Effector memory CD8-positive, alpha-beta T cell (primary cell): ENCODE measurements at places on chromosomes 4 and X.

DNA sequence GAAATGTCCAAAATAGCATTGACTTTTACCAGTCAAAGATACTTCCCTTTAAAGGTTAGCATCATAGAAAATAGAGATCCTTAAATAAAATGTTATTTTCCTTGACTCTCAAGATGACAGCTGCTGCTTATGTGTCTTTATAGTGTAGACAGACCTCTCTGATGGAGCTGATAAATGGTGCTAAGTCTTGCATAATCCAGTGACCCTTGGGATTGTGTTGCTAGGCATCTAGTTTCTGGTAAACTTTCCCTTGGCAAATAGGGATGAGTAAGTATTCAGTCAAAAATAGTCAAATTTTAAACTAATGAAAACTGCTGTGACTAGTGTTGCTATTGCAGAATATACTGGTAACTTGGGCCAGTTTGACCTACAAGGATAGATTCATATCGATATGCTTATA is 53.6 kb downstream of the MBNL3 start:
- H3K36me3 ChIP-seq, result no peaks in the 10 kb centered on the region
- no peaks in the 10 kb centered on the region for H3K27me3 ChIP-seq
- peaks cover 7% of the 10 kb centered on the region for H3K4me1 ChIP-seq
- no peak for DNase-seq
- no peak overlapping the region for H3K4me3 ChIP-seq

DNA sequence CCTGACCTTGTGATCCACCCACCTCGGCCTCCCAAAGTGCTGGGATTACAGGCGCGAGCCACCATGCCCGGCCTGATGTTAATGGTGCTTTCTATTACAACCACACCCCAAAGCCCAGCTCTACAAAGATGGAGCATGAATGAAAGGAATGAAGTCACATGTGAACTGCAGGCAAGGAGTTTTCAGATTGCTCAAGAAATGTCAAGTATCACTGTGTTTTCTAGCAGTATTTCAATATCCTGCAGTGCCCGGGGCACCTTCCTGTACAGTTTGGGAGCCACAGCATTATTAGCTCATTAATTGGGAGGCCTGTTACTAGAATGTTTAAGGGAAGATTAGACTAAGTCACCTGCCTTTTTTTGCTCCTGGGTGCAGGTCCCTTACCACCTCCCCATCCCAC is 40.1 kb downstream of the PRIMPOL start:
- H3K4me3 ChIP-seq, result no peak overlapping the region
- H3K27me3 ChIP-seq, result no peaks in the 10 kb centered on the region
- H3K27ac ChIP-seq, result no peak overlapping the region
- peaks cover 16% of the 10 kb centered on the region for H3K36me3 ChIP-seq
- no peak for DNase-seq

DNA sequence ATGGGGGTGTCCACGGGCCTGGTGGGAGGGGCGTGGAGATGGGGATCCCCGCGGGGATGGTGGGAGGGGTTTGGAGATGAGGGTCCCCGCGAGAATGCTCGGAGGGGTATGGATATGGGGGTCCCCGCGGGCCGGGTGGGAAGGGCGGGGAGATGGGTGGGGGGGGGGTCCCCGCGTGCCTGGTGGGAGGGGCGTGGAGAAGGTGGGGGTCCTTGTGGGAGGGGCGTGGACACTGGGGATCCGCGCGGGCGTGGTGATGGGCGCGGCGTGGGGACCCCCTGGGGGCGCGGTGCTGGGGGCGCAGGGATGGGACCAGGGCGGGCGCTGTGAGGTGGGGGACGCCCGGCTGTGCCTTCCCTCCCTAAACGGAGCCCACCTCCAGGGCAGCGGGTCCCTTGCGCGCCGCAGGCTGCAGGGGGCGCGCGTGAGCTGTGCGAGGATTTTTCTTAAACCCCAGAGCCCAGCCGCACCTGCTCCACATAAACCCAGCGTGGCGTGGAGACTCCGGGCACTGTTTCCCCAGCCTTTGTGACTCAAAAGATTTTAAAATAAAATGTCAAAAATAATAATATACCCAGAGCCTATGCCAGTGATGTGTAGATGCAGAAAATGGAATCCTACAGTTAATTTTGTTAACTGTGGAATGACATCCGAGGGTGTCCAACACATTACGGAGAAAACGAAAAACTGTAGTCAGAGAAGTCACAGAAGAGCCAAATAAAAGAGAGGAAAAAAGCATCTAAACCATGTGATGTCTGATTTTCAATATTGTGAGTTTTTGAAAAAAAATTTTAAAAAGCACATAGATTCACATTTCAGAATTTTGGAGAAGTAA is 1.5 kb upstream of the ASMTL start:
- peaks cover 36% of the 10 kb centered on the region for H3K36me3 ChIP-seq
- peak overlapping the region; percentile 48 for H3K27ac ChIP-seq
- H3K4me1 ChIP-seq, result peaks cover 25% of the 10 kb centered on the region
- DNase-seq, result peak; percentile 94
- peak overlapping the region; percentile 42 for H3K4me3 ChIP-seq
- H3K27me3 ChIP-seq, result no peaks in the 10 kb centered on the region

- H3K36me3 ChIP-seq, result peaks cover 88% of the 10 kb centered on the region
- no peaks in the 10 kb centered on the region for H3K27me3 ChIP-seq
- H3K4me3 ChIP-seq, result no peak overlapping the region
- no peak for DNase-seq
- peak overlapping the region; percentile 85 for H3K27ac ChIP-seq
Observed at GRCh38 chrX:71545364-71545763, 12.5 kb downstream of the OGT start.

- DNase-seq, result no peak
- H3K4me3 ChIP-seq, result no peak overlapping the region
- H3K27ac ChIP-seq, result no peak overlapping the region
- no peaks in the 10 kb centered on the region for H3K27me3 ChIP-seq
- H3K36me3 ChIP-seq, result no peaks in the 10 kb centered on the region
Observed at GRCh38 chr4:135192751-135193535, 991.4 kb upstream of the PABPC4L start.

DNA sequence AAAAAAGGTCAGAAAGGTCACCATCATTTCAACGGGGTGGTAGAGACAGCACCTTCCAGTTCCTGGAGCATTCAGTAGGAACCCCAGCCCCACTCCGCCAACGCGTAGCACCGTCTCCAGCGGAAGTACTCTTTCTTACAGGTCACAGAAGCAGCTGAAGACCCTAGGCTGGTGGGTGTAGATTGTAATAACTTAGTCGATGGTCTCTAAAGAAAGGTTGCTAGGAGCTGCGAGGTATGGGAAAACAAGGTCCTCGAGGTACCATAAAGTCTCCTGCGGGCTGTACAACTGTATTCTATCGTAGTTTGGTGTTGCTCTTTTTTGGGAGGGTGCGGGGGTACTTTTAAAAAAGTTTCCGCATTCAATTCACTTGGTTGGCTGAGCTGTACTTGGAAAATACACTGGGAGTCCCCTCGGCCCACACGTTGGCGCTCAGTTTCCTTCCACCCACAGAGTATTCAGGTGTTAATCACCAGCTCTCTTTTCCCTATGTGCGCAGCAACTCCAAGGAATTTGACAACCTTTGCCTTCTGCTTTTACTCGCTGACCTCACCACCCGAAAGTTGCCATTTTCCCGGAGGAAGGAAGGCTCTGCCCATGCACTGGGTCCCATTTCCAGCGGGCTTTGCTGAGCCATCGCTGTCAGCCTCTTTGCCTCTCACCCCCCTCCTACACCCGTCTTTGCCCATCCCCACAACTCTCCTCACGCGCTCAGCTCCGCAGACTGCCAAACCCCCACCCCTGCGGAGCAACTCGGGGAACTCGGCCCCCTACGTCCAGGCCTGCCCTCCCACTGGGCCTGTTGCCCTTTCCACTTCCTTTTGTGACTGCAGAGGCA is 4.8 kb upstream of the SOX3 start:
- H3K36me3 ChIP-seq, result no peaks in the 10 kb centered on the region
- no peak for DNase-seq
- H3K27me3 ChIP-seq, result peaks cover 49% of the 10 kb centered on the region
- no peak overlapping the region for H3K4me3 ChIP-seq
- H3K4me1 ChIP-seq, result no peaks in the 10 kb centered on the region

GRCh38 chr4:98606894-98607293 is 51.5 kb downstream of the TSPAN5 start:
- H3K4me1 ChIP-seq, result peaks cover 46% of the 10 kb centered on the region
- H3K36me3 ChIP-seq, result no peaks in the 10 kb centered on the region
- H3K4me3 ChIP-seq, result no peak overlapping the region
- DNase-seq, result no peak

DNA sequence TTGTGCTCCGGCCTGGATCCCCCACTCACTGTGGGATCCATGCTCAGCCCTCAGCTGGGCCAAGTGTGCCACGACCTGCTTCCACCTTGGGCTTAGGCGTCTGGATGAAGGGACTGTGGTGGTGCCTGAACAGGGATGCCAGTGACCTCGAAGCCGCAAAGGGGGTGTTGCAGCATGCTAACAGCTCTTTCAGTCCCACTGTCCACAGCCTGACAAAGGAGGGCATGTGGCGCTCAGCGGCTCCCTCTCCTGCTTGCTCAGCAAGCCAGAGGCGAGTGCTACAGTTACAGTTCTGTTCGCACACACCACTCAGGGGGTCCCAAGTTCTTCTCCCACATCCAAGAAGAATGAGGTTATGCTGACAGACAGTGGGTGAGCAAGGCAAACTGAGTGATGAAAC is 5.2 kb upstream of the IGBP1 start:
- peaks cover 3% of the 10 kb centered on the region for H3K36me3 ChIP-seq
- H3K27me3 ChIP-seq, result no peaks in the 10 kb centered on the region
- no peak overlapping the region for H3K27ac ChIP-seq
- peaks cover 2% of the 10 kb centered on the region for H3K4me1 ChIP-seq
- DNase-seq, result no peak

GRCh38 chrX:25084446-25084845 is 68.7 kb upstream of the ARX start:
- H3K4me1 ChIP-seq, result no peaks in the 10 kb centered on the region
- no peak overlapping the region for H3K4me3 ChIP-seq
- no peaks in the 10 kb centered on the region for H3K36me3 ChIP-seq
- H3K27me3 ChIP-seq, result no peaks in the 10 kb centered on the region

DNA sequence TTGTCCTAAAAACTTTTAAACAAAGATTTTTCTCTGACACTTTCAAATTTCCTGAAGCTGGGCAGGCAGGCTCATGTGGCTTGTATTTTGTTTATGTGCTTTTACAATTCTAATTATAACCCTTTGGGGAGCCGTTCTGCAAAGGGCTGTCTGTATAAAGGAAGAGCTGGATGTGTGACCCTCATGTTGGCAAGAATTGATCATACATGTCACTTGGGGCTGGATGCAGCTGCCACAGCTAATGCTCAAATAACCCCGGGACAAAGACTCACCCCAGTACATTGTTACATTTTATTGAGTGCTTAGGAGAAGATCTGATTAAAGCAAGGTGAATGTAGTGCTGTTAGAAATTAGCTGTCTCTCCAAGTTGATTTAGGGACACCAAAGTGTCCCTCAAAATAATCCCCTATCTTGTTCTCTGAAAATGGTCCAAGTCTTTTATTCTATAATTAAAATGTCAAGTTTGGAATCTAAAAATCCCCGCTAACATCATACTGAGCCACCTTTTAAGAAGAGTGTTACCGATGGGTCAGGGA is 13.0 kb upstream of the DAPP1 start:
- DNase-seq, result no peak
- no peaks in the 10 kb centered on the region for H3K36me3 ChIP-seq
- H3K27me3 ChIP-seq, result peaks cover 86% of the 10 kb centered on the region
- no peak overlapping the region for H3K4me3 ChIP-seq
- H3K4me1 ChIP-seq, result no peaks in the 10 kb centered on the region
- no peak overlapping the region for H3K27ac ChIP-seq

GRCh38 chrX:140733766-140734342 is 24.3 kb downstream of the LINC00632 start:
- H3K27ac ChIP-seq, result no peak overlapping the region
- no peak for DNase-seq
- no peaks in the 10 kb centered on the region for H3K4me1 ChIP-seq
- H3K27me3 ChIP-seq, result no peaks in the 10 kb centered on the region

GRCh38 chr4:153553819-153554170 is 87.6 kb downstream of the TMEM131L start:
- DNase-seq, result no peak
- no peak overlapping the region for H3K4me3 ChIP-seq
- peaks cover 37% of the 10 kb centered on the region for H3K36me3 ChIP-seq
- H3K4me1 ChIP-seq, result peaks cover 8% of the 10 kb centered on the region
- no peaks in the 10 kb centered on the region for H3K27me3 ChIP-seq

DNA sequence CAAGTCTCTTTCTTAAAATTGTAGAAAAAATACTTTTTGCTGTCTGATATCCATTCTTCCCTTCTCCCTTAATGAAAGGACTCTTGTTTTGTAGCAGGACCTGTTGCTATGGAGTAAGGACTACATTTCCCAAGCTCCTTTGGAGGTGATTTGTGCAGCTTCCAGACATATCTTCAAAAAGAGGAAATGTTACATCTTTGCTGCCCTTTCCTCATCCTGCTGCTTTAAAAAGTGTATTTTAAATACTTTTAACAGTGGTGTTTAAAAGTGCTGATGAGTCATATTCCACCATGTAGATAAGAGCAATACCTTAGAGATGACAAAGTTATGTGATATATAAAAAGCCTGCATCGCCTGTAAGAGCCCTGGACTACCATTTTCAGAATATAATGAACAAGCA is 98.7 kb downstream of the CFAP299 start:
- no peaks in the 10 kb centered on the region for H3K27me3 ChIP-seq
- no peaks in the 10 kb centered on the region for H3K36me3 ChIP-seq
- DNase-seq, result no peak
- no peak overlapping the region for H3K27ac ChIP-seq
- peaks cover 22% of the 10 kb centered on the region for H3K4me1 ChIP-seq
- H3K4me3 ChIP-seq, result no peak overlapping the region

DNA sequence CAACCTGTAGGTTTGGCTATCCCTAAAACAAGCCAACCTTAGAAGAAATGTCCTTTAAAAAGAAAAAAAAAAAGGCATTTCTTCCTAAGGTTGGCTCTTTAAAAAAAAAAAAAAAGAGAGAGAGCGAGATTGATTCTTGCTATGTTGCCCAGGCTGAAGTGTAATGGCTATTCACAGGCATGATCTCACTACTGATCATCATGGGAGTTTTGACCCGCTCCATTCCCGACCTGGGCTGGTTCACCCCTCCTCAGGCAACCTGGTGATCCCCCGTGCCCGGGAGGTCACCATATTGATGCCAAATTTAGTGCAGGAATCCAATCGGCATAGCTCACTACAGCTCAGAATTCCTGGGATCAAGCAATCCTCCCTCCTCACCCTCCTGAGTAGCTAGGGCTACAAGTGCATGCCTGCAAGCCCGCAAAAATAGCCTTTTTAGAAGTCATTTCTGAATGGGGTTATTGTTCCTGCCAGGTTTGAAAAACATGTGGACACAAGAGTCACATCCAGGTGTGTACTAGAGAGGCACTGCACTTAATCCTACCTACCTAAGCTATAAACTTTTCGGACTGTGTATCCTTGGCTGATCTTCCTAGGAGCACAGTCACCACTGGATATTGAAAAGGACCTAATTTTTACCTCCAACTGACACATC is 61.4 kb upstream of the ZCCHC13 start:
- H3K36me3 ChIP-seq, result peaks cover 16% of the 10 kb centered on the region
- H3K4me1 ChIP-seq, result peaks cover 12% of the 10 kb centered on the region
- DNase-seq, result no peak
- no peak overlapping the region for H3K27ac ChIP-seq
